T-cell (primary cell): ENCODE measurements at places on chromosomes 16 and 17.

- DNase-seq, result no peak
Measured at GRCh38 chr16:19135201-19135842, 21.6 kb downstream of the ITPRIPL2 start.

- no peak for DNase-seq
Measured at GRCh38 chr17:7098802-7099459, 15.7 kb downstream of the ASGR2 start.

DNA sequence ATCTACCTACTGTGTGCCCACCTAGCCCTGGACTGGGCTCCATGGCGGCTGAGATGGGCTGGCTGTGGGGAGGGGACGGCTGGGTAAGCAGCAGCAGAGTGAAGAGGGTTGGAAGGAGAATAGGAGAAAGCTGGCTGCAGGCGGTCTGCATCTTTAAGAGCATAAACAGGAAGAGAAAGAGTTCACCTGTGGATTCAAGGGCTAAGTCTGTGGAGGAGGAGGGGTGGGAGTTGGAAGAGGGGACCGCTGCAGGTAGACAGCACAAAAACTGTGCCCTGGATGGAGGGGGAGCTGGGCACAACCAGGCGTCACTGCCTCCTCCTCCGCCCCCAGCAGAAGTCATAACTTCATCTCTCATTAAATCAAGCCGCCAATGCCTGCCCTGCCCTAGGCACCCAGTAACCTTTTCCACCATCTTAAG is 677 bp downstream of the SLC13A2 start:
- no peak for DNase-seq

DNA sequence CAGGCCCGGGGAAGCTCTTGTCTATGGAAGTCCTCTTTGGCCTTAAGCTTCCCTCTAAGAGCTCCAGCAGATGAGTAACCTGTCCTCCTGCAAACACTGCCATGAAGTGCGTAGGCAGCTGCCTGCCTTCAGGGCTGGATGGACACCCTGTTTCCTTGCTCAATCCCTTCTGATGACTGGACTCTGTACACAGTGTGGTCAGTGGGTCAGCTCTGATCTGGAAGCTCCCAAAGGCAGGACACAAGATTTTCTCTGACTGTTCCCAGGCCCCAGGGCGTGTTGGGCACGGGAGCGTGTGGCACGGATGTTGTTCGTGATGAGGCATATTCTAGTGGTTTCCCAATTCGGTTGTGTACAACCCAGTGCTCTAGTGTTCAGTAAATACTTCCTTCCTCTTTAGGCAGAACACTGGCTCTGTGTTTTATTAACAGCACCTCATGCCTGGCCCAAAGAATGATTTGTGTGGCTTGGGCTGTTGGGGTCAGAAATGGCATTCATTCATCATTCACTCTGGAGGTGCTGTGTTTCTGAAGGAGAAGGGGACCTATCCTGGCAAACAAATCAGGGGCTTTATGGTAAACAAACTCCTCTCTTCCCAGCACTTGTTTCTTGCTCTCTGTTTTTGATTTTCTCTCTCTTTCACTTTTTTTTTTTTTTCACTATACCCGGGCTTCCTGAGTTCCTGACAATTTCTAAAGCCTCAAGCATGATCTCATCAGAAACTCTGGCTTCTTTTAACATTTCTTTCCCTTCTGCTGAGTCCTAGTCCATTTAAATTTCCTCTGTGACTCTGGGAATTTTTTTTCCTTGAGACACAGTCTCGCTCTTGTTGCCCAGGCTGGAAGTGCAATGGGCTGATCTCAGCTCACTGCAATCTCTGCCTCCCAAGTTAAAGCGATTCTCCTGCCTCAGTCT is 12.0 kb upstream of the RNF157 start:
- DNase-seq, result no peak

DNA sequence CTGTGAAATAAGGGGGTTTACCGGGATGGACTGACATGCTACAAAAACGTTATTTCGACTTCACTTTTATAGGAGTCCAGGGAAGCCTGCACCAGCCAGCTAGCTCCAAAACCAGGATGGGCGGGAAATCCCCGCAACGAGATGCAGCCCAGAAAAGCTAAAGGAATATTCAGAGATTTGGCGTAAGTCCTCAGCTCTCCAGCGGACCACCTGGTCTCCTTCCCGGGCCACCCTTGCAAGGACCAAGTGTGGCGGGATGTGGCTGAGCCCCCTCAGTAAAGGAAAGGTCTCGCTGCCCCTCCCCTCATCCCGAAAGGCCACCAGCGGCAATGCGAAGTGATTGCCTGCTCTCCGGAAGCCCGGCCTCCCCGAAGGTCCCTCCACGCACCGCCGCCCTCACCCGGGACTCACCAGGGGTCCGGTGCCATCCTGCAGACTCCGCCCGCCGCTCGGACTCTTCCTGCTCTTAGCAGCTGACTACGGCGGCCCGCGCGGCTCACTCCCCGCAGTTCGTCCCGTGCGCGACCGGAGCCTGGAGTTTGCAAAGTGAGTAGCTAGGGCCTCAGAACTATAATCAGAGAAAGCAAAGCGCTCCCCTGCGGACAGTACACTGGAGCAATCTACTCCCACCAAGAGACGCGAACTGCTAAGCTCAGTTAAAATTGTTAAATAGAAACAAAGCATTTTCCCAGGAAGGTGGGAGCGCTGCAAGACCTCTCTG is at the start of gene STX8:
TSS of gene STX8 (minus strand) at position 440 of the 721 bp plus-strand sequence. CDS start at position 428, 12 bp downstream.
- peak; percentile 64 for DNase-seq

- DNase-seq, result no peak
Measured at GRCh38 chr16:51154271-51155171, 3.5 kb upstream of the SALL1 start.

GRCh38 chr17:75059369-75060345 is 12.6 kb downstream of the KCTD2 start:
- DNase-seq, result no peak

DNA sequence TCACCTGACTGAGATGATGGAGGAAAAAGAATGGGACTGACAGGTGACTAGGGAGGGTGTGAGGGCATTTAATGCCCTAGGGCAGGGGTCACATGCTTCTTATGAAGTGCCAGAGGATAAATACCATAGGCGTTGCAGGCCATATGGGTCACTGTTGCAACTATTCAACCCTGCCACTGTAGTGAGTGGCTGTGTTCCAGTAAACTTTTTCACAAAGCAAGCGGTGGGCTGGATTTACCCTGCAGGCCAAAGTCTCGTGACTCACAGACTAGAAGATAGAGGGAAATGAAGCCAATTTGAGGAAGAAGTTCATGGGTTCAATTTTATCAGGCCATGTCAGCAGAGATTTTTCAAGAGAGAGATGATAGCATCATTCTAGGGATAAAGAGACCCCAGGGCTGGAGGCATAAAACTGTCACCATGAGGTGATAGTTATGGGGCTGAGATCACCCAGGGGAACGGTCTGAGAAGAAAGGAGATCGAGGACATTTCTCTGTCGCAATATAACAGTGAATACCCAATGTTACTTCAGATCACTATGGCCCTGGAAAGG is 8.6 kb downstream of the ARHGAP17 start:
- DNase-seq, result no peak

GRCh38 chr16:17070882-17071592 is 399.7 kb downstream of the XYLT1 start:
- DNase-seq, result peak; percentile 57

DNA sequence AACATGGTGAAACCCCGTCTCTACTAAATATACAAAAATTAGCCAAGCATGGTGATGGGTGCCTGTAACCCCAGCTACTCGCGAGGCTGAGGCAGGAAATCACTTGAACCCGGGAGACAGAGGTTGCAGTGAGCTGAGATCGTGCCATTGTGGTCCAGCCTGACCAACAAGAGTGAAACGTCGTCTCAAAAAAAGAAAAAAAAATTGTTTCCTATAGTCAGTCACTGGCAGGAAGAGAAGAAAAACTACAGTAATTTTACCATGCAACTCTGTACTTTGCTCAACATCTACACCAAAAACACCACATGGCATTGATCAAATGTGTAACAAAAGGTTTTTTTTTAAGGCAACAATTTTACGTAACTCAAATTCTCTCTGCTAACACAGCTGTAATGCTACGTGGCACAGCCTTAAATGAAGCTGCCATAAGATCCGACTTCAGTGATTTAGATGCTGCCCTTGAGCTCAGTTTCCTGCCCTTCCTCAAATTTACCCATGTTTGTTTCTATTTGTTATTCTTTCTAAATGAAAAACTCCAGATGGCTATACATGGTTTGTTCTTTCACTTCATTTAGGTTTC is 40.2 kb downstream of the CNOT1 start:
- no peak for DNase-seq

DNA sequence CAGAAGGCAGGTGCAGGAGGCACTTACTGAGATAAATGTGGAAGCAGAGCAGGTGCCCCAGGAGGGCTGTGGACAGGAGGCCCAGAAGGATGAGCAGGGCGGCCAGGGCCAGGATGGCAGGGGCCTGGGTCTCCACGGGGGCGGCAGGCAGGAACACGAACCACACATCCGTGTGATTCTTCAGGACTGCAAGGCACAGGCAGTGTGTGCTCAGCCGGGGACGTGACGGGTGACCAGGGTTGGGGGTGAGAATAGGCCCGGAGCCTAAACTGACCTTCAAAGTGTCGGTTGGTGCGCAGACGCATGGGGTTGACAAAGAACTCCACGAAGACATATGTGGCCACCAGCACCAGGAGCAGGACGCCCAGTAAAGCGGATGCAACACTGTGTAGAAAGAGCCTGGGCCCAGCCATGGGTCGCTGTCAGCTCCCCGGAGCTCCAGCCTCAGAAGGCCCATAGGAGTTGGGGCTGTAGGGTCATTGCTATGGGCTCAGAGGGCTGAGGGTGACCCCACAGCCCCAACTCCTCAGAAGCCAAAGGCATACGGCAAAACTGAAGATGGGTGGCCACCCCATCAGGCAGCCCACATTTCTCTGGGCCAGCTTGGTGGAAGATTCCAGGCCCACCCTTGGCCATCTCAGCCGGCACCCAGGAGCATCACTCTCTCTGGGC is 5.4 kb upstream of the TPPP3 start:
- no peak for DNase-seq

GRCh38 chr17:80498242-80498919 is 22.0 kb upstream of the NPTX1 start:
- no peak for DNase-seq

GRCh38 chr16:68267612-68268405 is 3.5 kb downstream of the SLC7A6 start:
- no peak for DNase-seq

DNA sequence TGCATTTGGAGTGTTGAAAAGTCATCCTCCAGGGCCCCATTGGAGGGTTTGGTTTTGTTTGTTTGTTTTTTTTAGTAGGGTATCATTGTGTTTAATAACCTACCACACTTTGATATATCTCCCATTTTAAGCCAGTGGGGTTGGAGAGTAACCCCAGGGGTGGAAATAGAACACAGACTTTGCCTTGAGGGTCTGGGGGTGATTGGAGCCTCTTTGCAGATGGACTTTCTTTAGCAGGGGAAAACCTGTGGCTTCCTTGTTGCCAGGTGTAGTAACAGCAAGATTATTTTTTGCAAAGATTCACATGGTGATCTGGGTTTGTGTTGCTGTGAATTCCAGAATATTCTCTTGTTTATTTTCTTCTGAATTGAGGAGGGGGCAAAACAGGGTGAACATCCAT is 1.5 kb downstream of the ABCC1 start:
- DNase-seq, result no peak

- DNase-seq, result peak; percentile 69
Measured at GRCh38 chr17:27807567-27808470, 7.5 kb upstream of the NOS2 start.

GRCh38 chr17:13182854-13183253 is 165.0 kb upstream of the ELAC2 start:
- no peak for DNase-seq

GRCh38 chr16:85650844-85651628 is 37.7 kb downstream of the GINS2 start:
- DNase-seq, result no peak

DNA sequence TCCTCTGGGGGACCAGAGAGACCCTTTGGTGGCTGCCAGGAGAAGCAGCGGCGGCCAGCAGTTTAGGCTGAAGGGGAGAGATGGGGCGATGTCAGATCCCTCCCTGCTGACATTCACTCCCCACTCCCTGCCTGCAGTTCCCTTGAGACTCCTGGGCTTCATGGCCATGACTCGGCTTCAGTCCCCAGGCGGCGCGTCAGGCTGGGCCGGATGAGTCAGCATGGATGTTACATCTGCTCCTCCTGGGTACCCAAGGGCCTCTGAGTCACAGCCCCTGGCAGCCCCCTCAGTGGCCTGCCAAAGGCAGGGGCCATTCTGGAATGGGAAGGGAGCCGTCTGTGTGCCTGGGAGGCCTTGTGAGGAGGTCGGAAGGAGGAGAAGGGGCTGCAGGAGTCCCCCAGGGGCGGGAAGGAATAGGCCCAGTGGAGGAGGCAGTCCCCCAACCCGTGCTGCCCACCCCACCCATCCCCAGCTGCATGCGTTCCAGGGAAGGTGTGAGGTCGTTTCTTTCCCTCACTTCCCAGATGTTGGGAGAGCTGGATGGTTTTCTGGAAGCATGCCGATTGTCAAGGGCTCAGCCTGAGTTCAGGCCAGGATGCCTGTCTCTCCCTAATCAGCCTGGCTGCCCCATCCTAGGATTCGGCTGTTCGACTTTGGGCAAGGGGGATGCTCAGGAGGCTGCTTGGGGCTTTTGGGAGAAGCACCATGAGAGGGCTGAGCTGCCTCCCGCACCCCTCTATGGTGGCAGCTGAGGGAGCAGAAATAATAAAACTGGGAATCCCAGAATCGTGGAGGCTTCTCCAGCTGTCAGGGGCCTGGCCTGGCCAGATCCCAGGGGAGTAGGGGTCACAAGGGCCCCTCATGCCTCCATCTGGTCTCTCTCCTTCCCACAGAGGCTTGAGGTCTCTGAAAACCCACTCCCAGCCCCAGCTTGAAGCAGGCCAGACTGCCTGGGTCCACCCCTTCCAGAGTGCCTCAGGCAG is 9.7 kb downstream of the RHBDL3 start:
- no peak for DNase-seq

- DNase-seq, result no peak
Measured at GRCh38 chr16:80778703-80779102, 25.7 kb downstream of the CDYL2 start.

DNA sequence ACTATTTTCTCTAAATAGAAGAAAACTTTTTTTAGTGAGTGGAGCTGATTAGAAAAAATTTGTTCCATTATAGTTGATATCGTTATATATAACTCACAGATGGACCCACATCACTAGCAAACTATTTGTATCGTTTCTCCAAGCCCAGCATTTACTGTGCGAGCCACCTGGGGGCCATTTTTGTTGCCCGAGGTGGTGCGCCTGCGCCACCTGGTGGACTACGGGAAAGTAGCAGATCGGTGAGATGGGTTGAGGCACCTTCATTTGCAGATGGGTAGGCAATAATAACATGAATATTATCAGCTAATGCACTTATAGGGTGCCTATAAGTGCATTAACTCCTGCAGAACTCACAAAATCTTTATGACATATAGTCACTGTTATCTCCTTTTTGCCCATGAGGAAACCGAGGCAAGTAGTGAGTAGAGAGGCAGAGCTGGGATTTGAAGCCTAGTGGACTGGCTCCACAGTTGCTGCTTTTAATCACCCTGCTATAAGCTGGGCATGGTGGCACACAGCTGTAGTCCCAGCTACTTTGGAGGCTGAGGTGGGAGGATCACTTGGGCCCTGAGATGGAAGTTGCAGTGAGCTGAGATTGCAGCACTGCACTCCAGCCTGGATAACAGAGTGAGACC is 23.2 kb upstream of the NTN1 start:
- peak; percentile 72 for DNase-seq

GRCh38 chr16:27826081-27826892 is 237.2 kb downstream of the GSG1L start:
- no peak for DNase-seq
